Camera-type eye (tissue), 1 donor: ENCODE measurements at places on chromosomes 7 and 10. TPM values are rescaled to one million over a fixed set of nuclear protein-coding genes. Genes with fewer than 3 reads are reported as not detected.

KIN gene
- total RNA-seq: 13.8 TPM

DGKB gene
- 22.7 TPM for total RNA-seq

SFTPA1 gene
- not detected for total RNA-seq

GRB10 gene
- total RNA-seq: 70.8 TPM

ANKRD61 gene
- not detected for total RNA-seq

CPXM2 gene
- 27.7 TPM for total RNA-seq

IKZF1 gene
- total RNA-seq: 4.4 TPM

ABI1 gene
- total RNA-seq: 54.2 TPM

GSTO2 gene
- 4.3 TPM for total RNA-seq

RAB18 gene
- 80.2 TPM for total RNA-seq

EDRF1 gene
- 50.4 TPM for total RNA-seq

ATOH7 gene
- 11.4 TPM for total RNA-seq

GTF2IRD1 gene
- total RNA-seq: 42.5 TPM

NME8 gene
- total RNA-seq: not detected

FUOM gene
- total RNA-seq: 7.3 TPM

ASB10 gene
- 0.44 TPM for total RNA-seq

SPDYE2 gene
- 0.27 TPM for total RNA-seq

TSPAN15 gene
- 28.1 TPM for total RNA-seq

CALML3 gene
- total RNA-seq: 0.33 TPM

ZNF727 gene
- total RNA-seq: 0.66 TPM

NUTM2B gene
- 0.66 TPM for total RNA-seq

MET gene
- 43.3 TPM for total RNA-seq

VWC2 gene
- total RNA-seq: 3.7 TPM

CBX3 gene
- total RNA-seq: 194 TPM

NKX6-2 gene
- not detected for total RNA-seq

UFSP1 gene
- total RNA-seq: 0.82 TPM
